ENCODE measurements at places on chromosomes 4 and X. TPM values are rescaled to one million over a fixed set of nuclear protein-coding genes. Genes with fewer than 3 reads are reported as not detected.

Gene CXCL1
- total RNA-seq: 0.45 TPM

Gene ZNF595
- 22.2 TPM for total RNA-seq

Gene MAGEB1
- not detected for total RNA-seq

Gene HPGDS
- total RNA-seq: not detected

Gene CD99
- 1,443 TPM for total RNA-seq

DNA sequence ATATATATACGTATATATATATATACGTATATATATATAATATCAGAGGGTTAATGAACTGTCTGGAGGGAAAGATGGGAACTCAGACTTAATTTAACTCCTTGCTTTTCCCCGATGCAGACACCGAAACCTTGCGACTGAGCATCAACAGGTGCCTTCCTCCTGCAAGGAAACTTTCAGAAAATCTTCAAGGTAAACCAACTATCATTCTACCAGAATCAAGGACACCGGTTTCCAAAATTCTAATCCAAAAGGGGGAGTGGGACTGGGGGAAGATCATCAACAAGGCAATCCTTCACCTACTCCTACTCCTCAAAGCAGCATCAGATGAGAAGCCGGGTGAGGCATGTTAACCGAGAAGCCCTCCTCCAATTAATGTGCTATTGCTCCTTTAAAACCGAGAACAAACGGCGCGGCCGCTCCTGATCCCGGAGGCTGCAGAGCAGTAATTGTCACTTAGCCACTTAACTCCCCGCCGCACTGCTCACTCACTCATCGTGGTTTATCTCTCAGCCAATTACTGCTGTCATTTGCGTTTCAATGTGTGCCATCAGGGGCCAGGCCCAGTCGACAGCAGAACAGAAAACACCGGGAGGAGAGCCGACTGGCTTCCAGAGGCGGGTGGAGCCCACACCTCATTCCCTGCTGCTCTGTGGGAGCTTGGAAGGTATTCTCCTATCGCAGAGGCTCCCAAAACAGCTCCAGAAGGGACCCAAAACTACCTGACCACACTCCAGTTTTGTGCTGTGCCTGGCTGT, 61.7 kb downstream of the MAML3 start:
- H3K4me1 ChIP-seq: peaks cover 46% of the 10 kb centered on the region
- peak overlapping the region; percentile 30 for H3K4me3 ChIP-seq

DNA sequence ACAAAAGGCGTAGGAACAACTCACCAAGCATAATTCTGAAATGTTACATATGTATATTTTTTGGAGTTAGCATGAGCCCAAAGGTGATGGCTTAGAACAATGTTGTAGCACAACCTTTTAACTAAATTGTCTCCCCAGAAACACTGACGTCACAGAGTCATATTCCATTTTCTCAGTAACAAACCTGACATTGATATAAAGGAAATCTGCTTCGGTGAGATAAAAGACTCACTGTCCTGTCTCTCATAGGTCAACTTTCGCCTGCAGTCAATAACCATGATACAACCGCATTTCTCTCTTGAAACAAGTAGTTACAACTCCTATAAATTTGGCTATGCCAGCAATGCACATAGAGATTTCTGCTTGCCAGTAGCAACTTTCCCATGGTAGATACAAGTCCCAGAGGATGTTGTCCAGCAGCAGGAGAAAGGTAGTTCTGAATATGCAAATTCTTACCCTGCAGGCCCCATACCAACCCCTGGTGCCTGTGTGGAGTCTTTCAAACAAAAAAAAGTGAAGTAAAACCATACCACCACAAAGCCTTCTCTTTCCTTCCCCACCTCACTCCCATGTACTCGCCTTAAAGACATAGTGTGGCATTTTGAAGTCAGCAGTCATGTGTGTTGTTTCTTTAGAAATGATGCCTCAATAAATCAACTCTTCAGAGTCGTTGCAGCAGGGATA, 47.9 kb downstream of the MTM1 start:
- H3K4me1 ChIP-seq: no peaks in the 10 kb centered on the region
- H3K36me3 ChIP-seq: no peaks in the 10 kb centered on the region
- H3K27me3 ChIP-seq: no peaks in the 10 kb centered on the region
- H3K4me3 ChIP-seq: no peak overlapping the region

All from A673 (cell line).